ENCODE measurements at places on chromosomes 5 and 9. TPM values are rescaled to one million over a fixed set of nuclear protein-coding genes. Genes with fewer than 3 reads are reported as not detected.

DNA sequence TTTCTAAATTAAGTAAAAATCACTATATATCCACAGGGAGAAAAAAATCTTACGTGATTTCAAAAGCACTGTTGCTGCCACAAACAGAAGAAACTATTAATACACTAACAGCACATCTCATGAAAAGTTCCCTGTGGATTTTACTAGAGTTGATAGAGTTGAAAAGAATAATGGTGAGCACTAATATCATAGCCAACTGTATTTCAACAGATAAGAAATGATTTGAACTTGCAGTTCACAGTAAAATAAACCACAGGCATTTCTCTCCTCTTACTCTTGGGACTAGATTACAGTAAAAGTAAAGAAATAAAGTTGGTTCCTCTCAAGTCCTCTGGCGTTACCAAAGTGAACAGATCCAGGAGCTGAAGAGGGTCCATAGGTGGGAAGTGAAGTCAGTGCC, 27.9 kb downstream of the AGTPBP1 start:
- DNase-seq: no peak

- no peak for DNase-seq
These were observed 2.8 kb upstream of the STOML2 start for GRCh38 chr9:35105571-35106342.

- DNase-seq: no peak
These were observed 440.1 kb upstream of the ADAMTS16 start for GRCh38 chr5:4700069-4700468.

DNA sequence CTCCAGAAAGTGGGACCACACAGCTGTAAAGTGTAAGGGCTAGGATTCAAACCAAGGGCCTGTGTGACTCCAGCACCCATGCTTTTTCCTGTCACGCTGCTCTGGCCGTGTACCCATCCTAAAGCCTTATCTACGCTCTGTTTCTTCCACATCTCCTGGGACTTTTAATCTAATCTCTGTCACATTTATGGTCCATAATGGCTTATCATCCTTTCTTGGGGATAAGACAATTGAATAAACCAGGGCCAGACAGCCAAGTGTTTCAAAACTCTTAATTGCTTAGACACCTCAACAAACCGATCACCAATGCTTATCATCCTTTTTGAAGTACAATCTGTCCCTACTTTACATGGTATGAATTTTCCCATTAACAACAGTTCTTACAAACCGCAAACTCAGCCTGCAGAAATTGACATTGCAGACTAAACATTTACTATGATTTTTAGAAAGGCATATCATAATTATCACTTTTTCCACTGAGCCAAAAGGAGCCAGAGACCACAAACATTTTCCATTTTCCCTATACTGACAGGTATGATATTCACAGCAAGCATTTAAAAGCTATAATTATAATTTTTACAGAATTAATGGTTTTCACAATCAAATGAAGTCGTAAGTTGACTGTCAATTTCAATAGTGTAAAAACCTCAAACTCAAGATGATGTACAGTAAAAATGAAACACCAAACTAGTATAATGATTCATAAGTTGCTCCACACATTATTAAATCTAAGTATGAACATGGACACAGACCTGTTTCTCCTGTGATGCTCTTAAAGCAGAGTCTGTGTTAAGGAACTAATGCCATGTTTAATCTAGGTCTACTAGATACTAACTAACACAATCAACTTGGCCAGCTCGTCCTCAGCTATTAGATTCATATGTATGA, 99.5 kb downstream of the FBXW11 start:
- DNase-seq: no peak

DNA sequence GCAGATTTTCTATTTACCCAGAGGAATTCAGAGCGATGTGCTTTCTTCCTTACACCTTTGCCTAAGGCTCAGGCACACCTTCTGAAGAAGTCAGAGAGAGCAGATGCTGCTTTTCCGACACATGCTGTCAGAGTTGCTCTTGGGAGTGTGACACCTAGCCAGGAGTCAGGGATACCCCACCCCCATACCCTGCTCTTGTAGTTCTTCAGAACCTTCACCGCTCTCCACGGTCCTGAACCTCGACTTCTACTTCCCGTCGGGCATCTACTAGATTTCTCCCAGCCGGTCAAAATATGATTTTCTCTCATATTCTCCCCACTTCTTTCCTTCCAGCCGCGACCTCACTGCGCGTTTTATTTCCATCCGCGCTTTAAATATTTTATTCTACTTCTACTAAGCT, 1.7 kb downstream of the GRIN3A start:
- no peak for DNase-seq

- no peak for DNase-seq
These were observed 323.8 kb upstream of the WWC1 start for GRCh38 chr5:167967494-167968177.

GRCh38 chr5:145479857-145480256, 355.3 kb downstream of the PRELID2 start:
- DNase-seq: no peak

DNA sequence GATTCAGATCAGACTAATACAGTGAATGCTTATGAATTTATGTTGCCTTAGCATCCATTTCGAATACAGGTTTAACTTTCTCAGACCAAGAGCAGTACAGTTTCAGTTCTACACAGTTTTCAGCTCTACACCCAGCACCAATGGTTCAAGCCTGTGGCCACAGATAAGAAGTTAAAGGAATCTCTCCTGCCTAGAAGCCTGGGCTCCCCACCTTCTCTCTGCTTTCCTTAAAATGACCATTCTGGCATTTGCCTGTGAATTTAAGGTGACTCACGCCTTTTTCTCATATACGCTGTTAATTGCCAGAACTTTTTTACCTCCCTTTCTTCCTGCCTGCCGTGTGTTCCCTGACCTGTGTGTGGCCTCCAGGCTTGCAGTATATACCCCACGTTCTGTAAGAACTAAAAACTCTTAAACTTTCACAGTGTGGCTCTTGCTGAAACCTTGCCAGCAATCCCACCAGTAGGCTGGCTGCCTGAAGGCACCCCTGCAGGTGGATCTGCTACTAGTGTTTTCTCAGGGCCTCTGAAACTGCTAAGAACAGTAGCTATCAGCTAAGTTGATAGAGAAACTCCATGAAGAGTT, 692.8 kb upstream of the CDH18 start:
- no peak for DNase-seq

GRCh38 chr5:126675338-126675737, 74.6 kb downstream of the PHAX start:
- no peak for DNase-seq

SLC6A19 gene
- total RNA-seq: not detected

- no peak for DNase-seq
These were observed 30.6 kb upstream of the S1PR3 start for GRCh38 chr9:88960632-88961031.

SLC36A2 gene
- total RNA-seq: not detected

IL7R gene
- 11.6 TPM for total RNA-seq

DNA sequence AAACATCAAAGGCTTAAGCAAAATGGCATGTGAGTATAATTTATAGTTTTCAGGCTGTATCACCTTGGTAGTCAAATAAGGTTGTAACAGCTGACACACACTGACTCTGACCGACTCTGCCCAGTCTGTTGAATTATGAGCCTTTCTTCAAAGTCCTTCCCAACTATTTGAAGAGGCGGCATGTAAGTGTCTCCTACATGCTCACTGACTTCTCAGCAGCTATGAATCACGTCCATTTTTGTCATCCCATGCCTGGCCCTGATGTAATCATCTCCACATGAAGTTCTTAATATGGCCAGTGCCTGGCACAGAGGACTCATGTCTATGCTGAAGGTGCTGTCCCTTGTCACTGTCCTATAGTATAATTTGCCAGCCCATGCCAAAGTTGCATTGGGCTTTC, 5.1 kb upstream of the PTBP3 start:
- no peak for DNase-seq

FGD3 gene
- total RNA-seq: 4.8 TPM

MEIKIN gene
- total RNA-seq: not detected

LRRC26 gene
- total RNA-seq: 0.95 TPM

PCDHA1 gene
- total RNA-seq: not detected

DNA sequence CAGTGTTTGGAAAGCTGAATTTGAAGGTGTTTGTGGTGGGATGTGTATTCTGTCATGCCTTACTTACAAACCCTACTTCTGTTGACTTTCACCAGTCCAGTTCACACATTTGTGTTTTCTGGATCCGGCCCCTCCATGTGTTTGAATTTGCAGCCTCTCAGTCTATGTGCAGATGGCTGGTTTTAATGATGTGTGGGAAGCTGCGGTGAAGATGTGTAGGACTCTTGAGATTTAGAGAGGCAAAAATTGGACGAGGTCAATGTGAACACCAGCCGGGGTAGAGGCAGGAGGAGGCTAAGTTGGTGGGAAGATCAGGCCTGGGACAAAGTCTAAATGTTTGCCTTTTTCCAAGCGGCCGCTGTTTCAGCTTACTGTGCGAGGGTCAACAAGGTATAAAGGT, 115.4 kb upstream of the KLF9 start:
- no peak for DNase-seq

All from esophagus squamous epithelium (tissue), 5 donors.